Activated T-cell treated with anti-CD3 and anti-CD28 coated beads, Interleukin-2, amount 50 U/mL, for 72 hours (primary cell): ENCODE measurements at places on chromosomes 5 and 9. TPM values are rescaled to one million over a fixed set of nuclear protein-coding genes. Genes with fewer than 3 reads are reported as not detected.
A peak's percentile ranks its signal among the peaks of the same experiment; 100 is the strongest.

- DNase-seq: no peak
Observed at GRCh38 chr9:123678878-123679329, 251.0 kb downstream of the DENND1A start.

DNA sequence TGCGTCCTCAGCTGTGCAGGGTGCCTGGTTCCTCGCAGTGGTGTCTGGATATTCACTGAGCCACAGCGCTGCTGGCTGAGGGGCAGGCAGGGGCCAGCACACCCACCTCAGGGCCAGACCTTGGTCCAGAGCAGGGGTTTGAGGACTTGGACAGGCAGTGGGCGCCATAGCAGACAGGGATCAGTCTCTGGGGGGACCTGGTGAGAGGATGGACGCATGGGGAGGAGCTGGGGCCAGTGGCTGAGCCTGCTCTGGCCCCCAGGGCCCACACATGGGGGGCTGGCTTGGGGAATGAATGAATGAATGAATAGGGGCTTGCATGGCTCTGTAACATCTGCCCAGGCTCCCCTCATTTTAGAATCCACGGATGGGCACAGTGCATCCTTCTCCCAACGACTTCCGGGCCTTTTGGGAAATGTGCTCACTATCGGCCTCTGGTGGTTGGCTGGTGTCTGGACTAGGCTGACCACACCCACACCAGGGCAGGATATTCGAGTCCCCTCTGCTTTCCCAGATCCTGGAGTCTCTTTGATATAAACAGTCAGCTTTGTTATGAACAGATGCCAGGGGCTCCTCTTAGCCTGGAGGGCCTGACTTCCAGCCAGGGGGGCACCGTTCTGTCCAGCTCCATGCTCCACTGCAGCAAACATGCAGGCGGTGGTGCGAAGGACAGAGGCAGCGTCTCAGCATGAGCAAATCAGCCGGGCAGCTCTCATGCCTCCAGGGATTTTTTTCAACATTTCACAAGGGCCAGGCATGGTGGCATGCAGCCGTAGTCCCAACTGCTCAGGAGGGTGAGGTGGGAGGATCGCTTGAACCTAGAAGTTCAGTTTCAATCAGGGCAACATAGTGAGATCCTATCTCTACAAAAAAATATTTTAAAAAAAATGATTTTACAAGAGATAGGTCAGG lies 62.6 kb downstream of the NEK6 start:
- DNase-seq: peak; percentile 63

DNA sequence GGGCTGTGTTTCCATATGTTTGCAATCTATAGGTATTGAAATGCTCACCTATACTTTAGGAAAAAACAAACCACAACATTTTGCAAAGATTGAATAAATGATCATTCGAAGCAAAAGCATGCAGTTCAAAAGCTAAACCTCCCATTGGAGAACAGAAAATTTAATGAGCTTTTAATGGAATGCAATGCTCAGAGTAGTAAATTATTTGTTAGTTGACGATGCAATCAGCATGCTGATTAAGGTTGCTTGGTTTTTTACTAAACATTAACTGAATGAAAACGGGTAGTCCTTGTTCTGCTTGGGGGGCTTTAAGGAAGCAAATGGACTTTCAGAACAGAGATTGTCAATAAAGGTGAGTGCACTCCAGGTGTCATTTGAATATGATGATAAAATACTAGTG lies 123.3 kb upstream of the TMEM161B start:
- DNase-seq: no peak

Gene SLC25A46
- 52.6 TPM for total RNA-seq

DNA sequence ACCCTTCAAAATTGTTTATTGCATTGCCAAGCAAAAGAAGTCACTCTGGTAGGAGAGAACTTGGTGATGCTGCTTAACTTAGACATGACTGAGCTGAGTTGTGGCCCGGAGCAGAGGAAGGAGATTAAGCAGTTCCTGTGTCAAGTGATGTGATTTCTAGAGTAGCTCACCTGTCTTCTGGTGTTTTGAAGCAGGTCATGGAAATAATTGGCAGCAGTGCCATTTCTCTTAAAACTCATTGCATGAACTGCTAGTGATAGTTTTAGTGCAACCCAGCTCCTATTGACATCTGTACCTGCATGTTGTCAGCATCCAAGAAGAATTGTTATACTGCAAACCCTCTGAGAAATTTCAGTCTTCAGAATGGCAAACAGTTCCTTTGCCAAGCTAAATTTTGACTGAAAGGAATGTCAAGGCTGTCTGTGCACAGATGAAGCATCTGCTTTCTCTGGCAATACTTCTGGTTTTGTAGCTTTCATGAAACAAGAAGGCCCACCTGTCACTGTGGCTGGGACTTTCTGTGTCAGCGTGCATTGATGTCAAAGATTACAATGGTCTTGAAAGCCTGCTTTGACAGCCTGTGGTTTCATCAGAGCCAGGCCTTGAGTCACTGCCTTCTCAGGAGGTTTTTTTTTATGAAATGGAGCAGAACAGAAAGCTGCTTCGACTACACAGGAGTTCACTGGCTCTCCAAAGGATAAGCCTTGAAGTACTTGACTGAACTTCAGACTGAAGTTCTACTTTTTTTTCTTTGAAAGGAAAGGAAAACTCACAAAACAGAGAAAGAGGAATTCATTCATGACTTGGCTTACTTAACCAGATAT lies 90.6 kb downstream of the RALGPS1 start:
- peak; percentile 80 for DNase-seq

DNA sequence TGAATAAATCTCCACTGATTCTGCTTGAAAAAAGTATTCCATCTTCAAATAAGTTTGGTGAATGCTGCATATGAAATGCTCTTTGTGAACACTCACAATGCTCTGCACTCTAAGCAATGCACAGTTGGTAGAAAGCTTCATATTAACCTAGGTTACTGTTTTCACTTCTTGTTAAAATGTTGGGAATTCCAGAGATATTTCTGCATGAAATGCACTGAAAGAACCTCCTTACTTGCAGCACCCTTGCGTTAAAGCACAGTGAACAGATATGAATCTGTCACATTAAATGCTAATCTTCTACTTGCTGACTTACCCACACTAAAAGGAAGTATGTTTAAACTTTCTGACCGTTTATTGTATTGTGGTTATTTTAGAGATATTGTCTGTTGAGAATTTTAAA lies 584.1 kb upstream of the NUDT12 start:
- no peak for DNase-seq

DNA sequence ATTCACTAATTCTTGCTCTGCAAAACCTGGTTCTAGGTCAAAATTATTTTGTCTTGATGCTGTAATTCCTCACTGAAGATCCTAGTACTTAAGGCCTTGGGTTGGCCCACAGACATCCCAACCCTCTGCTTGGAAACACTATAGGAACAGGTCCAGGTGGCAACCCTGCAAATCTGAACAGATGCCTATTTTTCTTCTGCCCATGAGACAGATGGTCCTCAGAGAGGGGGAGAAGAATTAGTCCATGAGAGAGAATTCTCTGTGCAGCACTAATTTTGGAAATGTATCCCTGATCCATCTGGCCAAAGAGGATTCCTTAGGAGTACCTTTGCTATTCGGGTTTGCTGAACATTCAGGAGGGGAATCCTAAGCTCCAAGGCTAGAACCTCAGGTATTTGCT lies 156.3 kb downstream of the ELAVL2 start:
- DNase-seq: no peak

DNA sequence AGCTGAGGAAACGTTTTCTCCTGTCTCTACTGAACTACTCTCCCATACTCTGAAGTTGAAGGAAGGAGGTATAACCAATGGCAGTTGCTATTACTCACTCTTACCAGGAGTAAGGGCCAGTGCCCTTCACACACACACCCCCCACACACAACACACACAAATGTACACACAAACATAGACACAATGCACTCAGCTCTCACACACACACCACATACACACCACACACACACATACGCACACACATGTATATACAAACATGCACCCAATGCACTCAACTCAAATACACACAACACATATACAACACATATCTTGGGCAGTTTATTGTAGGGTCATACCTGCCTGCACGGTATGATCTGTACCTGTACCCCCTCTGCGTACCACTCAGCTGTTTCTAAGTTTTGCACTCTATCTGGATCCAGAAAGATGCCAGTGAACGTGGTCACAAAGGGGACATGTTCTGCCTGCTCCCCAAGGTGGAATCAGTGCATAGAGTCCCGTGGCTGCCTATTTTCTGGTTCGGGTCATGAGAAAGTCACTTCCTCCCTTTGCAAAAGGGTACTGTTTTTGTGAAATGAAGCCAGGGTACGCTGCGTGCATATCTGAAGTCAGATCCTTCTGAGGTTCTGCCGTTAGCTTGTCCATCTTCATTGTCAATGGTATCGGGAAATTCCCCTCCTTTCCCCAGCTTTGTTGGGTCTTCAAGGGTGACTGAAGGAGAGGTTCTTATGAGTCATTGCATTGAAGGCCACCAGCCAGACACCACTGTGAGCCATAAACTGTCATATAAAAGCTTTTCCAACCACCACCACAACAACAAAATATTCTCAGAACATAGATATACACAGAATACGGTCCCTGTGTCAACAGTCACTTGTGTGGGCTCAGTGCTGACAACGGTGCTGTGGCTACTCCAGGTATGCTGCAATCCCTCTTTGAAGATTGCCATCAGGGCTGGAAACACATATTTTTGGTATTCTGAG lies 131.9 kb downstream of the UGCG start:
- peak; percentile 70 for DNase-seq

DNA sequence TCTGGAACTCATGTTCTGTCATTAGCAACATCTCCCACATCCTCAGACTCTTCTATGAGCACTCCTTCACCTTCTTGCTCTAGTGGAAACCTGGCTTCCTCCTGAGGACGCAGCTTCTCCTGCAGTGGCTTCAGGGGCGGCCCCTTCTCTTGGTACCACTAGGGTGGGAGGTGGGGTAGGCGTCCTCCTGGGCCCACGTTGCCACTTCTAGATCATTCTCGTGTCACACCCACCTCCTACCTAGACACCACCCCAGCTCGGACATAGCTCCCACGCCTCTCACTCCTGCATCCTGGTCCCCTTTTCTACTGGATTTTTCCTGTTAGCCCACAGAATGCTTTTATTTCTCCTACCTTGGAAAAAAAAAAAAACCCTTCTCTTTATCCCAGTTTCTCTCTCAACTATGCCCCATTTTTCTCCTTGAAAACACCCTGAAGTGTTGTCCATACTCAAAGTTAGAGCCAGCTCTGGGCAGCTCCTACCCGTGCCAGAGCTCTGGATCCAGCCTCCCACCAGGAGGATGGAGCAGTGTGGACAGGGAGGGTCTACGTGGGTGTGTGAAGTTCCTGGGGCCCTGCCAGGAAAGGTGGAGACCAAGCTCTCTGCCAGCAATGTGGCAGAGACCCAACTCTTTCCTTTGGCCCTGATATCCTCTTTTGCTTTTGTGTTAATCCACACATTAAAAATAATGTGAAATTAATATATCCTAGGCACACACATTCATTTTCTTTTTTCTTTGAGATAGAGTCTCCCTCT lies 179.2 kb downstream of the HSPA4 start:
- DNase-seq: no peak

- DNase-seq: no peak
Observed at GRCh38 chr5:92081958-92082712, 699.0 kb upstream of the ARRDC3 start.

DNA sequence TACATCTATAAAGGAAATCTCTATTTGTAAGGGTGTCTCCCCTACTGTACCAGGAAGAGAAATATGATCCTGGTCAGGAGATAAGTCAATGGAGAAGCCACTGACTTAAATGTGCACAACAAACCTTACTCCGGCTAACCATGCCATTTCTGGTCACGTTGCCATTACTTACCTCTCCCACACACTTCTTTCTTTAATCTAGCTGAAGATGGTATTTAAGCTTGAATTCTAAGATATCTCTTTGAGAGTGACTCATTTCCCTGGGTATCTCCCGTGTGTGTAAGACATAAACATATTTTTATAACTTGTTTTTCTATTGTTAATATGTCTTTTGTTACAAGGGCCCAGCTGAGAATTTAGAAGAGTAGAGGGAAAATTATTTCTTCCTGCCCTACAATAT lies 296.6 kb downstream of the SEMA5A start:
- DNase-seq: no peak

DNA sequence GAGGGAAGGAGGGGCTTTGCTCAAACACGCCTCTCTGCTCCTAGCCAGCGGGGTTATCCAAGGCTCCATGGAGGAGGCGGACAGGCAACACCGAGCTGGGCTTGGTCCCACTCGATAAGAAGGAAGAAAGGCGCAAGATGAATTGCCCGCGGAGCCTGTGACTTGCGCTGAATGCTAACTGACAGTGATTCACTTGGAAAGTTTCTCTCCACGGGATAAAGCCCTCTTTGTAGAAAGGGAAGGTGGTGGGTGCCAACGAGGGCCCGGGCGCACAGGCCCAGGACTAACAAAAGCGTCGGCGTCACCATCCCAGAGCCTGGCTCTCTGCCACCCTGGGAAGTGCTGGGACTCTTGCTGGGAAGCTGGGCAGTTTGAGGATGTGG lies 76.0 kb downstream of the VAV2 start:
- no peak for DNase-seq

Gene ARSI
- total RNA-seq: not detected

Gene GARNL3
- 2.2 TPM for total RNA-seq

Gene OCLN
- 2.8 TPM for total RNA-seq

- DNase-seq: no peak
Observed at GRCh38 chr5:87116825-87117512, 150.7 kb upstream of the RASA1 start.

DNA sequence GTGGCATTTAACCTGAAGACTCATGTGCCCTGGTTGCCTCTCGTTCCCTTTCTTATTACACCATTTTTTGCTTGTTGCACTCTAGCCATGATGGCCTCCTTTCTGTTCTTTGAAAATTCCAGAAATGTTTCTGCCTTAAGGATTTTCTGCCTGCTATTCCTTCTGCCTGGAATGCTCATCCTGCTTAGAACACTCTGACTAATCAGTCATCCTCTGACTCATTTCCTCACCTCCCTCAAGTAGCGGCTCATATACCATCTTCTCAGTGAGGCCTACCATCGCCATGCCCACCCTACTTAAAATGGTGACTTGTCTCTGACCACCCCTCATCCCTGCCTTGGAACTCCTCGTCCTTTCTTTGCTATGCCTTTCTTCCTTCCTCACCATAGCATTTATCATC lies 68.8 kb downstream of the KIF4B start:
- no peak for DNase-seq

- DNase-seq: peak; percentile 54
Observed at GRCh38 chr9:84271531-84271900, 69.0 kb downstream of the SLC28A3 start.

DNA sequence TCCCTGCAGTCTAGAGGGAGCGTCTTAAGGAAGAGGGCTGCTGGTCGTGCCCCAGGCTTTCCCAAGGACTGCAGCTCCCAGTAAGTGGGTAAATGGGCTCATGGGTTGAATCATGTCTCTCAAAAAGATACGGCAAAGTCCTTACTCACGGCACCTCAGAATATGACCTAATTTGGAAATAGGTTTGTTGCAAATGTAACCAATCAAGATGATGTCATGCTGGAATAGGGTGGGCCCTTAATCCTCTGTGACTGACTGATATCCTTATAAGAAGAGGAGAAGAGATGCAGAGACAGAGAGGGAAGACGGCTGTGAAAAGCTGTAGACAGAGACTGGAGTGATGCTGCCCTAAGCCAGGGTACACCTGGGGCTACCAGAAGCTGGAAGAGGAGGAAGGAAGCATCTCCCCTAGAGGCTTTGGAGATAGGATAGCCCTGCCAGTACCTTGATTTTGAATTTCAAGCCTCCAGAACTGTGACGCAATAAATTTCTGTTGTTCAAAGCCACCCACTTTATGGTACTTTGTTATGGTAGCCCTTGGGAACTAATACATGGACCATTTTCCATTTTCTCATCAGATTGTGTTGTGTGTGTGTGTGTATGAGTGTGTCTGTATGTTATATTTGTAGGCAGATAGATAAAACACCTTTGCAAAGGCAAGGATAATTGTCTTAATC lies 15.0 kb downstream of the GALNT10 start:
- DNase-seq: no peak

Gene CNTNAP3
- total RNA-seq: not detected
